ENCODE measurements at places on chromosomes 13 and 19.

DNA sequence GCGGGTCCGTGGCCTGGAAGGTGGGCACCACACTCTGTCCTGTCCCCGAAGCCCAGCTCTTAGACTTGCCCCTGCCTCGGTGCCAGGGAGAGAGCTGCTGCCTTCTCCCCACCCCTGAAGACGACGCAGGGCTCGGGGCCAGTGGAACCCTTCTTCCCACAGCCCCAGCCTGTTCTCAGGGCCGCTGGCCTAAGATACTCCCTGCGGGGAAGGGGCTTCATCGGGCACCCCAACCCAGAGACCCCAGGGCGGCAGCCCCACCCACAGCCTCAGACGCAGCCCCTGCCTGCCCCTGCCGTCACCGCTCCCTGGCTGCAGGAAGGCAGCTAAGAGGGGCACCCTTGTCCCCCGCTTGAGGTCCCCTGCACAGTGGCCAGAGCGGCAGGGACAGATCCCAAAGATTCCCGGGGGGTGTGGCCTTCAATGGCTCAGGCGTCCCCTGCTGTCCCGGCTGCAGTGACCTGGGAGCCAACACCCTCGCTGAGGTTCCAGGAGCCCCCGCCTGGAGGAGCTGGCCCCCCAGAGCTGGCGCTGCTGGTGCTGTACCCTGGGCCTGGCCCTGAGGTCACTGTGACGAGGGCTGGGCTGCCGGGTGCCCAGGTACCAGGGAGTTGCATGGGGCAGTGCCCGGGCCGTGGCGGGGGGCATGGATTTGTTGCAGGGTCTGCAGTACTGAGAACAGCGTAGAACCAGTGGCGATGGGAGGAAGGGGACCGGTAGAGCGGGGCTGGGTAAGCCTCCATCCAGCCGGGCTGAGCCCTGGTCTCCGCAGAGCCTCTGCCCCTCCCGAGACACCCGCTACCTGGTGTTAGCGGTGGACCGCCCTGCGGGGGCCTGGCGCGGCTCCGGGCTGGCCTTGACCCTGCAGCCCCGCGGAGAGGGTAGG lies 1.0 kb downstream of the AMH start:
- no peak for DNase-seq

DNA sequence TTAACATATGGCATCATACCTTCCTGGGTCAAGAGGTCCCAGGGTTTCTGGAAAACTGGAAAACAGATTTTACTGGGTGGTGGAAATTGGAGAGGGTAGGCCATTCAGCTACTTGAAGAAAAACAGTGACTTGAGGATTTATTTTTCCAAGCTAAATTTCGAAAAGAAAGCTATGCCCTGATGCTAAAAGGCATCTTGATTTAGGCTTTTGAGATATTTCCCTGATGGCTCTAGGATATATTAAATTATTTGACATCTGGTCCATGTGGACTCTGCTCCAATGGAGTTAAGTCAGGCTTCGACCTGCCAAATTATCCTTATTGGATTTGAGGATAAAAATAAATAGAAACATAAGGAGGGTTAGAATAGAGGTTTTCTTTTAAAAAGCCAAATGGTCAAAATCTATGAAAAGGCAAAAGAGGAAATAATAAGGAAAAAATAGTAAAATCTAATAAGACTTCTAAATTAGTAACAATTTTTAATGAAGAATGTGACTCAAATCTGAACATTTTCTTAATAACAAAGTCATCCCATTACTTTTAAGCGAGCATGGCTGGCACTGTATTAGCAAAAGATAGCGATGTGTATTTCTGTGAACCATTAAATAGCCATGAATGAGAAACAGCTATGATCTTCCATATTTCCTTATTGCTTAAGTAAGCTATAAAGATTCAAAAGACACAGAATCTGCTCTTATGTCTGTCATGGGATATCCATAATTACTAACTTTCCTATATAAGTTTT lies 190.0 kb upstream of the MIR17HG start:
- DNase-seq, result no peak

- no peak for DNase-seq
These were observed 113.0 kb downstream of the TEX26 start for GRCh38 chr13:31045286-31046081.

DNA sequence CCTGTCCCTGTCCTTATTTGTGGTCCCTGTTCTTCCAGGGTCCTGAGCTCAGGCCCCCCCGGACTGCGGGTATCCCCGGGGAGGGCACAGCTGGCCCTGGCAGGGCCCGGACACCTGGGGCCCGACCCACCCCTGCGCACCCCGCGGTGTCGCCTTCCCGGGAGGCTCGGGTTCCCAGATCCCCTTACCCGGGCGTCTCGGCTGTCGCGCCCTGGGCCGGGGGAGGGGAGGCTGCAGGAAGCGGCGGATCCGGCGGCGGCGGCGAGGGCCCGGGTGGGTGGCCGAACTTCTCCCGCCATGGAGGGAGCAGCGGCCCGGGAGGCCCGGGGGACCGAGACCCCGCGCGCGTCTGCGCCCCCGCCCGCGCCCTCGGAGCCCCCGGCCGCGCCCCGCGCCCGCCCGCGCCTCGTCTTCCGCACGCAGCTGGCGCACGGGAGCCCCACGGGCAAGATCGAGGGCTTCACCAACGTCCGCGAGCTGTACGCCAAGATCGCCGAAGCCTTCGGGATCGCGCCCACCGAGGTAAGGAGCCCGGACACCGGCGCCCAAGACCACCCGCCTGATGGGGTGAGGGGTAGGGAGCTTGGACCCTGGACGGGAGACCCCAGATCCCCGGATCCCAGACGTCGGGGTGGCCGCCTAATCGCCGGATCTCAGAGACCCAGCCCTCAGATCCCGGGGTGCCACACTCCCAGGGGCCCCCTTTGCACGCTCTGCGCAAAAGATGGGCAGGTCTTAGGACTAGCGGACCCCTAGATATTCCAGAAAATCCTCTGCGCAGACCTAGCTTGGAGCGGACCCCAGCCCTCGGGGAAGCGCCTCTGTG lies at the start of gene GIPC3:
TSS of gene GIPC3 (plus strand) at position 178 of the 826 bp plus-strand sequence. CDS start at position 298, 120 bp downstream.
- DNase-seq, result no peak

DNA sequence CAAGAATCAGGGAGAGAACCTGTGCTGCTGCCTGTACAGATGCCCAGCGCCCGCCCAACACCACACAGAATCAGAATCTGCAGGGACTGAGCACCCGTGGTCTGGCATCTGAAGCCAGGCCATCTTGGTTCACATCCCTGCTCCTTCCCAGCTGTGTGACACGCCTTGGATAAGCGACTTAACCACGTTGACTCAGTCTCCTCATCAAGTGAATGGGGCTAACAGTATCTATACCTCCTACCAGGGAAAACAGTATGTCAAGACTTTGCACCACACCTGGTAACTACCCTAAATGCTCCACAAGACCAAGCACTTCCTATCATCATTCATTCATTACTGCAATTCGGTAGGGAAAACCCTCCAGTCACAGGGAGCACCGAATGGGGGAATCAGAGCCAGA lies 1.2 kb downstream of the RANBP3 start:
- DNase-seq, result no peak

DNA sequence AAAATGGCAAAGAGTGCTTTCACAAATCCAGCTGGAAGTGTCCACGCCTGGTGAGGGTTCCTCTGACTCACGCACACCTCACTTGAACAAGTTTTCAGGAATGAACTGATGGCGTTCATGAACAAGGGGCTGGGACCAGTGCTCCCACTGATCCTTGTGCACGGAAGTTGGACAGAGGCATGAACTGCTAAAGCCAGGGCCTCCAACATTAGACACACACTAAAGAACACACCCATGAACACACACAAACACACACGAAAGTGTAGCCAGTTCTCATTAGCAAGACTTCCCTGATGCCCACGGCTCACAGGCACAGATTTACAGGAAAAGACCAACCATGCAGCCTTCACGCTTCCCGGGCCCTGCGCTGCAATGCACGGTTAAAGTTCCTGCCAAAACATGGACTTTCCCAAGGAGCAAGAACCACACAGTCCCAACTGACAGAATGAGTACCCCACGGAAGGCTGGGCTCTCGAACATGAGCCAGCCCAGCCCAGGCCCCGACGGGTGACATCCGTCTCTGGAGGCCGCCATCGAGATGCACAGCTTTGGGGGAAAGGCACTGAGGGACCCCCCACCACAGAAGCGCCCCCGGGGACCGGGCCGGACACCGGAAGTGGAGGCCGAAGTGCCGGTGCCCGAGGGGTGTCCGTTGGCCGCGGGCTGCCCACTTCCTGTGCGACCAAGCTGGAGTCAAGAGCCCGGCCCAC lies 808 bp downstream of the DNMT1 start:
- no peak for DNase-seq

GRCh38 chr13:20461481-20461859 lies 64.2 kb downstream of the CRYL1 start:
- no peak for DNase-seq

GRCh38 chr13:33284916-33285315 lies 639 bp downstream of the STARD13 start:
- DNase-seq, result no peak

GRCh38 chr13:22903301-22903700 lies 277.5 kb upstream of the SGCG start:
- DNase-seq, result no peak

- no peak for DNase-seq
These were observed 384.3 kb downstream of the EFNB2 start for GRCh38 chr13:106151056-106151699.

- DNase-seq, result no peak
These were observed 605.3 kb upstream of the SPRY2 start for GRCh38 chr13:80946008-80946802.

DNA sequence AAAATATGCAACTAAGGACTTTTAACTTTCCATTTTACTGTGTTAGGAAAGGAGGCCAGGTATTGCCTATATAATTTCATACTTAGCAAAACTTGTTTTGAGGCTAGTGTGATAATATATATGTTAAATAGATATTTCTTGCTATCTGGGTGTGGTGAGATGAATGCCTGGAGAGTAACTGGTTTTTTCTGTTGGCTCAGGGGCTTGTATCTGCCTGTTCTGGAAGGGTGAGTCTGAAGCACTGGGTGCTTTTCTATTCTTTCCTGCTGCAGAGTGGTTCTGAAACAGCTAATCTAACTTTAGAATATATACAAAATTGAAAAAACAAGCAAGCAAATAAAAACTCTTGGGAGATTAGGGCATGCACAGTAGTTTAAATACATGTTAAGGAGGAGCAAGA lies 64.6 kb upstream of the MYCBP2 start:
- DNase-seq, result no peak

DNA sequence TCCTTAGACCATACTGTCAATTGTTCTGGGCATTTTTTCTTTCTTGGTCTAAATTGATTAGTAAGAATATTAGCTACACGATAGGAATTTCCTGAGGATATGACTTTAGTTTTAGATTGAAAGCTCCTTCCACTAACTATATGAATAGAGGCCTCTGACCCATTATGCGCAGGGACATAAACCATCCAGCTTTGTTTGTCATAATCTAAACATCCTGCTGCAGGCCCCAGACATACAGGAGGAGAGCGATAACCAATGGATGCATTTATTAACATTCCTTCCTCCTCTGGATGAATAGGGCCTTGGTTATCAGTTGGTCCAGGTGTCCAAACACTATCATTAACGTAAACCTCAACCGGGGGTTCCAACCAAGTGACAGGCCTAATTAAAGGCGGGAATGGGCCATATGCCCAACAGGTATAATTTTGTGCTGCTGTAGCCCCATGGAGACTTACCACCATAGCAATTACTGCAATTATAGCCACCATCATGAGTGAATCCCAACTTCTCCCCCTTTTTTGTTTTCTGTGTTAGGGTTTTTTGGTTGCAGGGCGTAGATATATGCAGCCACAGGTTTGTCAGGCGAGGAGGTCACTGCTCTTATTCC lies 32.6 kb downstream of the CLEC4M start:
- no peak for DNase-seq

GRCh38 chr13:47334173-47334572 lies 437.3 kb upstream of the HTR2A start:
- no peak for DNase-seq
